Activated CD8-positive, alpha-beta memory T cell treated with anti-CD3 and anti-CD28 coated beads, Interleukin-2, amount 10 ng/mL, durations not matched to agents 7 days and 5 days (primary cell): ENCODE measurements at places on chromosomes 11 and 22. TPM values are rescaled to one million over a fixed set of nuclear protein-coding genes. Genes with fewer than 3 reads are reported as not detected.

Gene GAS2
- 1.3 TPM for total RNA-seq

Gene DGCR6
- 0.96 TPM for total RNA-seq

Gene KRTAP5-1
- not detected for total RNA-seq

Gene B3GAT1
- 0.33 TPM for total RNA-seq

Gene MOGAT2
- not detected for total RNA-seq

Gene ABCG4
- not detected for total RNA-seq

Gene CCDC81
- total RNA-seq = 0.50 TPM

Gene PATE3
- not detected for total RNA-seq

Gene OR6A2
- not detected for total RNA-seq

Gene IL17REL
- not detected for total RNA-seq

Gene RRM1
- 166 TPM for total RNA-seq

Gene LGR4
- total RNA-seq = 0.29 TPM

Gene DRD4
- 0.16 TPM for total RNA-seq

Gene TRIM6
- 1.5 TPM for total RNA-seq
